CD4-positive, CD25-positive, alpha-beta regulatory T cell (primary cell): ENCODE measurements at places on chromosomes 3 and 15.

DNA sequence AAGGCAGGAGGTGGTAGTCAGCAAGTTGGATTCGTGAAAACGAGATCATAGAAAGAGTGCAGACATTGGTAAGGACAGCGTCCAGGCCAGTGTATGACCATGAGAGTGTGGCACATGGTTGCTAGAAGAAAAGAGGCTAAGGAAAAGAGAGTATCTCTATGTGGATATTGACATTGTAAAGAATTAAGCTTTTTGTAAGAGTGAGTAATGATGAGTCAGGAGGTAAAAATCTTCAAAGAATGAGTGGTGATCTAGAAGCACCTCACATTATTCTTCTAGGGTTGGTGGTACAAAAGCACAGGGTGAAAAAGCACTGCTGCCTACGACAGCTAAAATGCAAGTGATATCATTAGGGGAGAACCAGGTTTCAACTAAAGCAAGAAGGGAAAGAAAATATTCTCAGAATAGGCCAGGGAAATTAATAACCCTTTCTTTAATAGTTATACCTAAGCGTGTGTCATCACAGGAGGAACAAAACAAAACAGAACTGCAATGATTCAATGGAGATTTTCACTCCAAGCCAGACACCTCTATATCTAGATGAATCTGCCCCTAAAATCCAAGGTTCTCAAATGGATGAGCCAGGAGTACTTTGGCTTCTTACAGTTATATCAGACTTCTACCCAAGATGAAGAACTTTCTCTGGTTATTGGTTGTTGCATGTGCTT lies 884.7 kb downstream of the NAALADL2 start:
- H3K4me1 ChIP-seq: no peaks in the 10 kb centered on the region
- H3K27me3 ChIP-seq: no peaks in the 10 kb centered on the region
- no peak overlapping the region for H3K4me3 ChIP-seq
- no peak for DNase-seq
- H3K36me3 ChIP-seq: no peaks in the 10 kb centered on the region

DNA sequence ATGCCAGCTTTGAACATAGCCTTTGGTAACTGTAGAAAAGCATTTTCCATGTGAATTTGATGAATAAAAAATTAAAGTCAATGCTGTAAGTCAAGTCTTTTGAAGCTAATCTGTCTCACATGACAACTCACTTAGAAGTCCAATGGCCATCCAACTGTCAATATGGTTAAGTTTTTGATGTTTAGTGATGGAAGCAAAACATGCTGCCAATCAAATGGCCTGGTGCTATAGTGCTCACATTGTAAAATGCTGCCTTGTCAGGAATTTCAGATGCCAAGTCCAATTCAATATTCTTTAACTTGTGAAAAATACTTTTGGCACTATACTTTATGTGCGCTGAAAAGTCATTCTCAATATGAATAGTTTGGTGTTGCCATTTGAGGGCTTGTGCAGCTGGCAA lies 1361.8 kb upstream of the ALCAM start:
- H3K27me3 ChIP-seq: no peaks in the 10 kb centered on the region
- H3K36me3 ChIP-seq: no peaks in the 10 kb centered on the region
- no peaks in the 10 kb centered on the region for H3K4me1 ChIP-seq
- no peak overlapping the region for H3K4me3 ChIP-seq
- DNase-seq: no peak

DNA sequence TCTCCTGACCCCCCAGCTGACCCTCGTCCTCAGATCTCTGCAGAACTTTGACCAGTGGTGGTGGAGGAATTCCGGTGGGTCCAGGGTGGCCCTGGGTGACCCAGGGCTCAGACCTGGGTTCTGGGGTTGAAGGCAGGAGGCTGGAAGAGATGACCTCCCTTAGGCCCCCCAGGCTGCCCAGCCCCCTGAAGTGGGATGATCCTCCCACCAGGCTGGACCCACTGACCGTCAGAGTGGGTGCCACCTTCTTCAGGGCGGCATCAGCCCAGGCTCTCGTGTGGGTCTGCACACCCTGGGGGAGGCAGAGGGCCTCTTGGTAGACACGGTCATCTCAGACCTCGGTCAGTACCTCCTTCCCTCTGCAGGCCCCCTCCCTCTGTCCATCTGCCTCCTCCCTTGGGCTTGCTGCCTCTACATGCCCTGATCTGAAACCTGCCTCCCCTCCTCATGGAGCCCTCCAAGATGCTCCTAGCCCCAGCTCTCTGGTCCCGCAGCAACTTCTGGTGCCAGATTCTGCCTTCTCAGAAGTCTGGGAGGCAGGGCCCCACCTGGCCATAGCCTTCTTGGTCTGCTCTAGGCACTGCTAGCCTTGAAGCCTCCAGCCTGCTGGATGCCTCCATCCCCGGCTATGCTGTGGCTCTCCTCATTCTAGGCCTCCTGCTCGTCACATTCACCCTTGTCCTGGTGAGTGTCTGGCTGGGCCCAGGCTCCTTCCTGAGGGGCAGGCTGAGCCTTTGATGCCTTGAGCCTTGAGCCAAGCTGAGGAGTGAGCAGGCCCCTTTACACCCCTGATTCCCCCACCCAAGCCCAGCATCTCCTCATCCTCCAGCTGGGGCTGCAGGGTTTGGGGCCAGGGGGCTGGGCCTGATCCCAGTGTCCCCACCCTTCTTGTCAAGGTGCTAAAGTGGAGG lies 49.1 kb upstream of the CSPG4 start:
- H3K27ac ChIP-seq: no peak overlapping the region
- no peaks in the 10 kb centered on the region for H3K27me3 ChIP-seq
- H3K4me3 ChIP-seq: no peak overlapping the region
- no peaks in the 10 kb centered on the region for H3K36me3 ChIP-seq

DNA sequence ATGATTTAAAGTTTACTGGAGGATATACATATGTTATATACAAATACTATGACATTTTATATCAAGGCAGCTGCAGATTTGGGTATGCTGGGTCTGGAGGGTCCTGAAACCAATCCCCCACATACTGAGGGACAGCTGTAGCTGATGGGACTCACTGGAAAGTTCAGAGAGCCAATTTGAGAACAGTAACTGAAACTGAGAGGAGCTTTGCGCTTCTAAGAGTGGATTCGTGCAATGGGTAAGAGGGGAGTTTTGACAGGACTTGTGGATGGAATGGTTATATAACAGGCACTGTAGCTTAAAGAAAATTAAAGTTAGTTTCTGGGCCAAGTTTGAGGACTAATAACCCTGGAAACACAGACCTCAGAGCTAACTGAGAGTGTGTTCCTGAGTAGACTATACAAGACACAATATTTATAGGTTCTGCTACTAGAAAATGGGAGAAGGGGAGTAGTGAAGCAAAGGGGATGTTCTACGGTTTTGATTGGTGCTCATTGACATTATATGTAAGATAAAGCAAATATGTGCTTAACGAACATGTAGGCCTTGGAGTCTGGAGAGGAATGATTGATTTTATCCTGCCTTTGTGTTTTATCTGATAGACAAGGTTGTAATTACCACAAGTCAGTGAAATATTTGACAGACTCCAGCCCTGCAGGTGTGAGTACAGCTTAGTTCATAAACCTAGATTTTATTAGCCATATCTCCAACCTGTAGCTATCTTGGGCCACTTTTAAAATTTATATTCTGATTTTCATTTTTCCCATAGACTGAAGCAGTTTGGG lies 4.8 kb upstream of the ZMAT3 start:
- no peaks in the 10 kb centered on the region for H3K27me3 ChIP-seq
- DNase-seq: no peak
- H3K27ac ChIP-seq: no peak overlapping the region
- no peaks in the 10 kb centered on the region for H3K36me3 ChIP-seq

DNA sequence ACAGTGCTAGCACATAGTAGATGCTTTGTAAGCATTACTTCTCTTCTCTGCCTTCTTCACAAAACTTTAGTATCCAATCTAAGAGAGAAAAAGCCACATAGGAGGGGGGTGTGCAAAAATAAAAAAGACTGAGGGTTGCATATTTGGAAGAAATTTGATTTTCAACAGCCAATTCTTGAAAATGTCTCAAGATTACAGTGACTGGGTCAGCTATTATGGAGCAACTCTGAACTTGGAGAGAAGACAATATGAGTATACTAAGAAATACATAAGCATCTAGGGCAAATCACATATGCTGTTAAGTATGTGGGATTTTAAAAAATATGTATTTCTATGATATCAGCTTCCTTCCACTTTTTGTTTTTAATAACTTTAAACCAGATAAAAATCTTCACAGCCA lies 196.6 kb upstream of the GOLIM4 start:
- no peaks in the 10 kb centered on the region for H3K4me1 ChIP-seq
- H3K36me3 ChIP-seq: no peaks in the 10 kb centered on the region
- no peak overlapping the region for H3K4me3 ChIP-seq
- H3K27ac ChIP-seq: no peak overlapping the region

DNA sequence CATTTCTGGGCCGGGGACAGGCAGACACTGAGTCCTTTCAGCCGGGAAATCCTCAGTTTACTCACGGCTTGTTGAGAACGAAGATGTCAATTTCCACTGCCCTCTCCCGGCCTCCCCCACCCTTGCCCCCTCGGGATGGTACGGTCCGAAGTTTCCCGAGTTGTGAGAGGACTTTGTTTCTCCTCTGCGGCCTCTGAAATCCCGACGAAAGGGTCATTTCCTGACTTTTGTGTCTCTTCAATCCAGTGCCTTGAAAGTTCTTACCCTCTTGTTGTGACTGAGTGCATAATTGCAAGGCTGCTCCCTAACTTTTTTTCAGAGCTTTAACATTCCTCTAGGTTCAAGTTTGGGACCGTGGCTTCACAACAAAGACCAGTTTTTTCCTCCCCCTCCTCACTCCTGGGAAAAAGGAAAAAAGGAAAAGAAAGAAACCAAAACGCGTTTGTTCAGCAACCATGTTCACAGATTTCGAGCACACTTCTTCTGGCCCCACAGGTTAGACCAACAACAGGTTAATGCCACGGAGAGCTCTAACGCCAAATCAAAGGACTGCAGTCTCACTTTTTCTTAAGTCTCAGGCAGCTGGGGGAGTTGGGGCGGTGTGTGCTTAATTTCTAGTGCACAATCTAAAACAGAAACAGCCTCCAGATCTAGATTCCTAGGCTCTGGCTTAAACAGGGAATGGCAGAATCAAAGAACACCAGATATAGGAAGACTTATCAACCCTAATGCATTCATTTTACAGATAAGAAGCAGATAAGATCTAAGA lies 138.9 kb downstream of the TMCO5A start:
- no peak for DNase-seq
- H3K4me1 ChIP-seq: peaks cover 31% of the 10 kb centered on the region

DNA sequence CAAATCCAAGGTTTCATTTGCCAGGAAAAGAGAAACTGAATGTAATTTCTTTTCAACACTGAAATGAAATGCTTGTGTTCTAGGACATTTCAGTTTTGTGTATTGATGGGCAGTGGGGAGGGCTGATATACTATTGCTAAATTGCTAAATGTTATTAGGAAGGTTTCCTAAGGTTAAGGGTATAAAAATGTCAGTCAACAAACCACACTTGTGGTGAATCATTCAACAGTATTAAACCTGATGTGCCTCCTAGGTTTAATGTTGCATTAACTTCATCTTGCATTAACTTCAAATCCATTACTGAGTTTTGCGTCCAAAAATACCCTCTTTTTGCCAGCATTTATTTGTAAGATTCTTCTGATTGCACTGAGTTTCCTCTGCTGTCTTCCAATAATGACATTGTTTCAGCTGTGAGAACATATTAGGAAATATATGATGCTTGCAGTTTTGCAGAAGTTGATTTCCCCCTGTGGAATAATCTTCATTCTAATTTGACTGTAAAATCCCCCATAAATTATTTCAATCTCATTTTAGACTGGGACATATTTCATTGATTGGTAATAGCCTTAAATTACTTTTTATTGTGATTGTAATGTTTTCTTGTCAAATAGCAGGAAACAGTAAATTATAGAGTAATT lies 758.3 kb downstream of the GBE1 start:
- DNase-seq: no peak
- no peaks in the 10 kb centered on the region for H3K36me3 ChIP-seq
- H3K4me1 ChIP-seq: no peaks in the 10 kb centered on the region
- H3K27me3 ChIP-seq: no peaks in the 10 kb centered on the region
- H3K4me3 ChIP-seq: no peak overlapping the region

- H3K4me1 ChIP-seq: no peaks in the 10 kb centered on the region
- no peaks in the 10 kb centered on the region for H3K36me3 ChIP-seq
- DNase-seq: no peak
- H3K4me3 ChIP-seq: no peak overlapping the region
- no peak overlapping the region for H3K27ac ChIP-seq
These were observed 9.4 kb downstream of the PTPRG start for GRCh38 chr3:61570813-61571212.
